Activated CD4-positive, alpha-beta T cell treated with anti-CD3 and anti-CD28 coated beads, Interleukin-2, amount 50 U/mL, for 24 hours (primary cell): ENCODE measurements at places on chromosomes 1 and 21.

GRCh38 chr1:53486395-53487026 is 27.3 kb downstream of the DMRTB1 start:
- DNase-seq, result no peak

DNA sequence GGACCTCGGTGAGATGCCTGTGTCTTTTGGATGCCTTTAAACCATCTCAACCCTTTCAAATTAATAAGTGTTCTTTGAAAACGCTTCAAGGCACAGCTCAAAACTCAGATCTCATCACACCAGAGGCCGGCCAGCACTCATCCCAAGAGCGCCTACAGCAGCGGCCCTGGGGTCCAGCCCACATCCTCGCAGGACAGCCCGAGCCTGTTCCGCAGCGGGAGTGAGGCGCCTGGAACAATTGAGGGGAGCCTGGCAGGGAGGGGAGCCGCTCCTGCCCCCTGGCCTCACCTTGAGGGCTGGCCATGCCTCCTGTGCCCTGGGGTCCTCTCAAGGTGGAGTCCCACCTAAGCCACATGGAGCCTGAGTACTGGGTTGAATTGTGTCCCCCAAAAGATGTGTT is 37.9 kb downstream of the ACOT7 start:
- DNase-seq, result no peak

GRCh38 chr1:41410462-41410861 is 49.2 kb downstream of the FOXO6 start:
- DNase-seq, result no peak

GRCh38 chr1:229717786-229718576 is 91.9 kb downstream of the URB2 start:
- DNase-seq, result no peak

DNA sequence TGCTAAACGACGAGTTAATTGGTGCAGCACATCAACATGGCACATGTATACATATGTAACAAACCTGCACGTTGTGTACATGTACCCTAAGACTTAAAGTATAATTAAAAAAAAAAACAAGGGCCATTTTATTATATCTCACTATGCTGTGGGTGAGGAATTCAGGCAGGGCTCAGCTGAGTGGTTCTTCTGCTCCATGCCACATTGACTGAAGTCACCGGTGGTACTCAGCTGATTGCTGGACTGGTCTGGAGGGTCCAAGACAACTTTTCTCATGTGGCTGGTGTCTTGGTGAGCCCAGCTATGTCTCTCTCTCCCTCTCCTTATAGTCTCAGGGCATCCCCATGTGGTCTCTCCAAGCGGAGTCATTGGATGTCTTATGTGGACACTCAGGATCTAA is 275.0 kb downstream of the GRIK3 start:
- DNase-seq, result no peak

GRCh38 chr1:17621691-17622090 is 82.2 kb downstream of the ARHGEF10L start:
- DNase-seq, result no peak

DNA sequence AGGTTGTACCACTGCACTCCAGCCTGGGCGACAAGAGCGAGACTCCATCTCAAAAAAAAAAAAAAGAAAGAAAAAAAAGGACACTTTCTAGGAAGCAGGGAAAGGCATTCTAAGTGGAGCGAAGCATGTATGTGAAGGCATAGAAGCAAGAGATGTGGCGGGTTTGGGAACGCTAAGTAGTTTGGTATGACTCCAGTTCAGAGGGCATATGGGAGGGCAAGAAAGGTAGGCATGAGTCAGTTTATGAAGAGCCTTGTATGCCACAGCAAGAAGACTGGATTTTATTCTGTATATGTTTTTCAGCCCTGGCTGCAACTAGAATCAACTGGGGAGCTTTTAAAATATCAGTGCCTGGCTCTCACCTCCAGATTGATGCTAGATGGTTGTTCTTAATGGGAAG is 4.4 kb upstream of the ELOVL1 start:
- DNase-seq, result no peak

DNA sequence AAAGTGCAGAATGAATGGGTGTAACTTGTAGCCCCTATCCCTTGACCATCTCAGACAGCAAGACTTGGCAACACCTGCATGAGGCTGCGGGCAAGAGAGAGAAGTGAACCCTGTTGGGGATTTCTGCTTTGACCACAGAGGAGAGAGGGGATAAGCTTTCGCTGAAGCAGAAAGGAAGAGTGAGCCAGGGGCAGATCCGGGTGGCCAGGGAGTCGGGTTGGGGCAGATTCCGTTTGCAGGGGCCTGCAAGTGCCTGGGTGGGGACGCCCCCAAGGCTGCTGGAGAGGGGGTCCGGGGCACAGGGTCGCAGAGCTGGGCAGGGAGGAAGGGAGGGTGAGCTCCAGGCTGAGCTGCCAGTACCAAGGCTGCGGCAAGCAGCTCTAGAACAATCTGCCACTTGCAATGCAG is 25.3 kb upstream of the PIK3CD start:
- no peak for DNase-seq

- DNase-seq, result no peak
Observed at GRCh38 chr1:243508303-243508713, 252.5 kb downstream of the SDCCAG8 start.

GRCh38 chr1:13838236-13838635 is 138.2 kb downstream of the PRDM2 start:
- DNase-seq, result no peak

- DNase-seq, result no peak
Observed at GRCh38 chr1:154969860-154970452, 591 bp downstream of the SHC1 start.

GRCh38 chr1:112165375-112165774 is 175.9 kb upstream of the KCND3 start:
- DNase-seq, result no peak

GRCh38 chr1:229674042-229674441 is 48.0 kb downstream of the URB2 start:
- no peak for DNase-seq

DNA sequence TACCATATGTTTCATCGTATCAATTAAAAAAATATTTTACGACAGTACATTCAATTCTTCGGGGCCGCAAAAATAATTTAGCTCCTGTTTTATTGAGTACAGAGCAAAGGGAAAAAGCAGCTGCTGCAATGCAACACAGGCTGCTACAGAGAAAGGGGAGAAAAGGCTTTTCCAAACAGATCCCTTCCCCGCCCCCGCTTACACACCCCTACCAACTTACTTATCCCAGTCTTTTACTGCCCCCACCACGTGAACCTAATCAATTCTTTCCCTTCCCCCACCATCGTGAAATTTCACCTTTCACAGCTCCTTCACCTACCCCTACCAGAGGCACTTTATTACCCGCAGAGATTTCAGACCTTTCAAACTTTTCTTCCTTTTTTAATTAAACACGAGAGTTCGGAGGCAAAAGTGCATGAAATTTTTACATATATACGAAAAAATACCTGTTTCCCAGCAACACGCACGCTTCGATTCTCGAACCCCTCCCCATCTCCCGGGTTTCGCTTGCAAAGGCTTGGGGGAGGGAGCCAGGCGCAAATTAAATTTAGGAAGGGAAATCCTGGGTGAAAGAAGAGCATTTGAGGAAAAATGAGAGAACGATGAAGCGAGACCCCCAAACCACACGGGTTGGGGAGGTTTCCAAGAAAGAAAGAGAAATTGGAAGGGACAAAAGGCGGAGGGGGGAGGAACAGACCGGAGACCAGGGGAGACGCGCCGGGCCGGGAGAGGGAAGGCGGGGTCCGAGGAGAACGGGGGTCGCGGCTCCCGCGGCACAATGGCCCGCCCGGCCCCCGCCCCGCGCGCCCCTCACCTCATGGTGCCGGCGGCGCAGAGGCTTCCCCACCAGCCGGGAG is 823 bp downstream of the ENAH start:
- DNase-seq, result no peak

DNA sequence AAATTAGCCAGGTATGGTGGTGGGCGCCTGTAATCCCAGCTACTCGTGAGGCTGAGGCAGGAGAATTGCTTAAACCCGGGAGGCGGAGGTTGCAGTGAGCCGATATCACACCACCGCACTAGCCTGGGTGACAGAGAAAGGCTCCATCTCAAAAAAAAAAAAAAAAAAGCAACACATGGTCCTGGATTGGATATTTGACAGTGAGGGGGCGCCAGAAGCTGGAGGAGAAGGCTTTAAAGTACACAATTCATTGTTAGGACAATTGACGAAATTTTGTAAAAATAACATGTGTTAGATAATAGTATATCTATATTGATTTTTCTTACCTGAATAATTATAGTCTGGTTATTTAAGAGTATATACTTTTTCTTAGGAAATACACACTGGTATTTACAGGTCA is 50.2 kb upstream of the USP25 start:
- no peak for DNase-seq

DNA sequence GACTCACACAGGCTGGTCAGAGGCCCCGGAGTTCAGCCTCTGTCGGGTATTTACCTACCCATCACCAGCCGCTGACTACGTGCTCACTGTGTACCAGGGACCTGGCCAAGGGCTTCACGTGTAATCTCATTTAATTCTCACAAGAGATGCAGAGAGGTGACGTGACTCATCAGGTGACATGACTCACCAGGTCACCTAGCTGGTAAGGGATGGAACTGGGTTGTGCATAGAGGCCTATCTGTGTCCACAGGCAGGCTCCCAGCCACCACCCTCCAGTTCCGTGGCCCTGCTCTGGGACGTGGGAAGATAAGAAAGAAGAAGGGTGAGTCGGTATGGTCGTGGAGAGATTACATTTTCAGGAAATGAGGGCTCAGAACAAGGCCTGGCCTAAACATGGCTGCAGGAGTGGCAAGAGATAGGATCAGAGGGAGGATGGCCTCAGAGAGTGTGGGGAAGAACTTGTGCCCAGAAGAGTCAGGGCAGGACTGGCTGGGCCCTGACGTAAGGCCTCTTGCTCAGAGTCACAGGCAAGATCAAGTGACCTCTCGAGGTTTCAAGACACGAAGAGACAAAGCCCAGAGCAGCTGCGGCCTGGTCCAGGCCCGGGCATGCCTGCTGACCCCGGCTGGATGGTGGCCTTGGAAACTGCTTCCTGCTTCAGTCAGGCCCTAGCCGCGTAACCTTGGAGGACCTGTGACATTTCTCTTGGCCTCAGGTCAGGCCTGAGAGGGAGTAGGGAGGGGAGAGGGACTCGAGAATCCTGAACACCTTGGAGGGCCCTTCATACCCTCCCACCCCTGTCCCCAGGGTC is 52.7 kb upstream of the WASF2 start:
- DNase-seq, result no peak

- peak; percentile 91 for DNase-seq
Observed at GRCh38 chr1:37479255-37480124, 5.1 kb downstream of the ZC3H12A start.

- DNase-seq, result no peak
Observed at GRCh38 chr21:8989261-8989711, 1532.1 kb upstream of the TPTE start.

- no peak for DNase-seq
Observed at GRCh38 chr1:222768592-222768991, 31.6 kb downstream of the FAM177B start.

GRCh38 chr1:228445490-228445842 is 28.8 kb upstream of the TRIM17 start:
- no peak for DNase-seq

DNA sequence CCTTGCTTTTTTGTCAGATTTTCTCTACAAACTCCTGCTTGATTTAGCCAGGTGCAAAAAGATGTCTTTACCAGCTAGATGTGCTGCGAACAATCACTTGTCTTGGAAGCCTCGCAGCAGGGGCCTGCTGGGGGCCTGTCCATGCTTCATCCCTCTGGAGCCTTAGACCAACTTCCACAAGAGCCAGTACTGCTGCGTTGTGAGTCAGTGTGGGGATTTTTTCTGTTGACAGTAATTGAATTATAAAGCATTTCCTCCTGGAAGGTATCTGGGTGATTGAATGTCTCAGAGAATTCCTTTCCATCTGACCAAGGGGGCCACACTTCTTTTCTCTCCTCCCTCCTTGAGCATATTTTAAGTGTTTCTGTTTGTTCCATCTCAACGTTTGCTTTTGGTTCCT is 40.4 kb upstream of the LDLRAP1 start:
- DNase-seq, result no peak

- no peak for DNase-seq
Observed at GRCh38 chr1:112901387-112901786, 54.6 kb downstream of the SLC16A1 start.

DNA sequence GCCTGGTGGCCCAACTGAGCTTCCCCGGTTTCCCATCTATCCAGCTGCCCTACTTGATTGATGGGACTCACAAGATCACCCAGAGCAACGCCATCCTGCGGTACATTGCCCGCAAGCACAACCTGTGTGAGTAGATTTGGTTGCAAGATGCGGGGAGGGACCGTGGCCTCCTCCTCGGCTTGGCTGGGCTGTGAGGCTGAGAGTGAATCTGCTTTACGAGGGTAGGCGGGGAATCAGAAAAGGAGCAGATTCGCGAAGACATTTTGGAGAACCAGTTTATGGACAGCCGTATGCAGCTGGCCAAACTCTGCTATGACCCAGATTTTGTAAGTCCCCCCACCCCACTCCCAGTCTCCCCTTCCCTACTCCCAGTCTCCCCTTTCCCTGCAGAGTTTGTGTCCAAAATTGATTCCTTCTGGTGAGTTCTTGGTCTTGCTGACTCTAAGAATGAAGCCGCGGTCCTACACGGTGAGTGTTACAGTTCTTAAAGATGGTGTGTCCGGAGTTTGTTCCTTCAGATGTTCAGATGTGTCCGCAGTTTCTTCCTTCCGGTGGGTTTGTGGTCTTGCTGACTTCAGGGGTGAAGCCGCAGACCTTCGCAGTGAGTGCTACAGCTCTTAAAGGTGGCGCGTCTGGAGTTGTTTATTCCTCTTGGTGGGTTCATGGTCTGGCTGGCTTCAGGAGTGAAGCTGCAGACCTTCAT is 1.5 kb downstream of the GSTM2 start:
- no peak for DNase-seq

DNA sequence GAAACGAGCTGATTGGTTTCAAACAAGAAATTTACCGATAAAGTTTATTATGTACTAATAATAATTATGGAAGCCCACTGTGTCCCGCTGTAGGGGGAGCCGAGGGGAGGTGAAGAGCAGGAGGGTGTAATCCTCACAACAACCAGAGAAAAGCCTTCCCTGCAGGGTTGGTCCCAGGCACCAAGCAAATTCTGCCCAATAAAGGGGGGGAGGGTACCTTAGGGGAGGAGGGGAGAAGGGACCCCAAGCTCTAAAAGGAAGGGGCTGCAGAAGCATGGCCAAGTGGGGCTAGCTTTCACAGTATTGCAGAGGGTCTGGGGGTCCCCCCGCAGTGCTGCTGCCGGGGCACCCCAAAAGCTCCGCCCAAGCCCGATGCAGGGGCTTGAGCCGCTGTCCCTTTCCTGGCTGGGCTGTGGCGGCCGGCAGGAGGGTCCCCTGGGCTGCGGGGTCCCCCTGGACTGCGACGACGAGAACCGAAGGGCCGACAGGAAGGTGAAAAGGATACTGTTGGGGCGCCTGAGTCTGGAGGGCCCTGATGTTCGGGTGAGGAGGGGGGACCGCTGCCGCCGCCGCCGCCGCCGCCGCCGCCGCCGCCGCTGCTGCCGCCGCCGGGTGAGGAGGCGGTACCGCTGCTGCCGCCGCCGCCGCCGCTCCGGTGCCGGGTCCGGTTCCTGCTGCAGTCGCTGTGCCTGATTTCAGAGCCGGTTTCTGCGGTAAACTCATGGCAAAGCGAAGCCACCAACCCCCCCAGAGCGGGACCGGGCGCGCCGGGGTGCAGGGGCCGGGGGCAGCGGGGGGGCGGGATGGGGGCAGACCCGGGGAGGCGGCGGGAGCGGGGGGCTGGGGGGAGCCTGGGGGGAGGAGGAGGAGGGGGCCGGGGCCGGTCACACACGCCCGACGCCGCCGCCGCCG is 771 bp downstream of the EIF4G3 start:
- peak; percentile 8 for DNase-seq

- no peak for DNase-seq
Observed at GRCh38 chr21:29637134-29637533, 302.7 kb downstream of the GRIK1 start.

GRCh38 chr1:206892351-206892984 is 4.8 kb upstream of the IL24 start:
- DNase-seq, result no peak
